ENCODE measurements at places on chromosomes 4 and X.

DNA sequence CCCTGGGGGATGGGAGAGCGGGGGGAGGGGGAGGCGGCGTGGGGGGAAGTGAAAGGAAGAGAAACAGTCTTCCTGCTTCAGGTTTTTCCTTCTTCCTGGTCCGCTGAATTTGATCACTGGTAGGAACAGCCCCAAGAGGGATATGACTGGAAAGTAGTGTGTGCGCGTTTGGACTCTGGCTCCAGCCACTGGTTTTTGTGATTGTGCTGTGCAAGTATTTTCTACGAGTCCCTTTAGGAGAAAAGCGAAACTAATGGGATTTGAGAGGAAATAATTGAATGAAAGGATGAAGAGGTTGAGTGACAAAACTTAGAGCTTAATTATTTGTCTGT, 836 bp downstream of the PRRG1 start:
- no peak for DNase-seq

- DNase-seq, result no peak
These were observed 1052.6 kb downstream of the RPA4 start for GRCh38 chrX:97936296-97936695.

GRCh38 chr4:61446941-61447340, 246.8 kb downstream of the ADGRL3 start:
- no peak for DNase-seq

GRCh38 chrX:154908821-154909220, 22.7 kb downstream of the F8A1 start:
- DNase-seq, result no peak

Measured in effector memory CD4-positive, alpha-beta T cell (primary cell).